AG04449 (cell line): ENCODE measurements at places on chromosomes 6 and 20.

DNA sequence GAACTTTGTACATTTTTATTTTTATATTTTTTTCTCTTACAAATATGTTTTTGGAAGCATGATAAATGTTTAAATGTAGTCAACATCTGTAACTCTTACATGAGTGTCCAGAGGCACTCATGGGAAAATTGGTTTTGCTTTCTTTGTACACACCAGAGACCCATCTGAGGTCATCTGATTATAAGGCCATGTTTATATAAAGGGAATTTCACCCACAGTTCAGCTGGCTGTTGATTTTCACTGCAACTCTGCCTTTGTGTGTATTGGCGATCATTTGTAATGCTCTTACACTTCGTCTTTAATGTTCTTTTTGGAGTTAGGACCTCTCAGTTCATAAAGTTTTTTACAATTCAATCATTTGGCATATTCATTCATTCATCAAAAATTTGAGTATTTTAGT lies 28.1 kb downstream of the RIOK1 start:
- DNase-seq = no peak

DNA sequence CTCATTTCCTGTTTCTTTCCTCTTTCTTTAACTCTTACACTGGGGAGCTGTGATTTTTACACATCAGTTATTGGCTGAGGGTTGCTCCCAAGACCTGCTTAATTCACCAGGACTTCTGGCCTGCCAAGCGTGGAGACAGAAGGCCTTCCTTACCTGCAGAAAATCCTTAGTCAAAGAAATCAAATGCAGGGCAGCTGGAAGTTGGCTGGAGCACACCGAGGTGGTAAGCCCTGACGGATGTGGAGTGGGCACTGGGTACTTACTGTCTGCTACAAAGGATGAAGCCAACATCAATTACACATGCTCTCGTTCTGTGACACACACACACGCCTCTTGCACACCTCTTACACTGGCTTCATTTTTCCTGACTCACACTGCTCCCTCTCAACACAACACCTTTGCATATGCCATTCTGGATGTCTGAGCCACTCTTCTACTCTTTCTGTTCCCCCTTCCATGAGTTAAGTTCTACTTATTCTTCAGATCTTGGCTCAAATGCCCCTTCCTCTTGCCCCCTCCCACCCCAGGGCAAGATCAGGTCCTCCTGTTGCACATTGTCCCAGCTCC lies 61.6 kb downstream of the TTI1 start:
- DNase-seq = no peak

GRCh38 chr6:135534773-135535380 lies 37.3 kb upstream of the AHI1 start:
- no peak for DNase-seq

DNA sequence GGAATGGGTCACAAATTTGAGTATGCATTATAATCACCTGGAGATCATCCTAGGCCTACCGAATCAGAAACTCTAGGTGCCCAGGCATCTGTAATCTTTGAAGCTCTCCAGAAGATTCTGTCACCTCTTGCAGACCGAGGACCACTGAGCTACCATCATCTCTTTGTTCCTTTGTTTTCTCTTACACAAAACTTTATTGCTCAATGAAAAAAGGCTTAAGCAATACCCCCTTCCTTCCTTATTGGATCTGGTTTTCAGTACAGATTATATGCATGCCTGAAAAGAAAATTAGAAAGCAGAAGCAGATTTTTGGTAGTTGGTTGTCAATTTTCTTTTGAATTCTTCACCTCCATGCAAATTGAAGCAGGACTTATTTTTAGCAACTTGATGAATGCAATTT lies 31.3 kb downstream of the STX11 start:
- no peak for DNase-seq

GRCh38 chr6:16660157-16660497 lies 101.1 kb downstream of the ATXN1 start:
- DNase-seq = no peak

DNA sequence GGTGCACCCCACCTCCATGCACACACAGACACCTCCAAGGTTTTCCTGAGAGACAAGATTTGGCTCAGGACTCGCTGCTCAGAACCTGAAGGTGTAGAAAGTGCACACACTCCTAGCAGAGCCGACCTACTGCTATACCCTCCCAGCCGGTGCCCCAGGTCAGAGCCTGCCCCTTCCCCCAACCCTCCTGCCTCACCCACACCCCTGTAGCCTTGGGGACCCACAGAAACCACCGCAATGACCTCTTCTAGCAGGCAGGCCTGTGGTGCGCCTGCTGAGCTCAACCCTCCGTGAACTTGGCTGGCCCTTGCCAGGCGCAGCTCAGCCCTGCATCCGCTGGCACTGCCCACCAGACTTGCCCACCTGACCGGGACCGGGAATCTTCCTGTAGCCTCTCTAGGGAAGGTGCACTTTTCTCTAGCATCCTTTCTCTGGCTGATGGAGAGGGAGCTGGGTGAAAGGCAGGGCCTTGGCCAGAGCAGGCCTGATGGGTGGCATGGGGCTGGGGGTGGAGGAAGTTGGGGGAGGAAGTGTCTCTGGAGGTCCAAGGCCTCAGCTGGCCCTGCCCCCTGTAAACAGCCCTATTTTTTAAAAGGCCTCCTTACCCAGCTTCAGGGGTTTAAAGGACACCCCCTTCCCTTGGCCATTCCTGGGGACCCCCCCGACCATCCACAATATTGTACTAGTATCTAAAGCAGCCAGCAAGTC lies 36.9 kb upstream of the SLCO4A1 start:
- DNase-seq = no peak

DNA sequence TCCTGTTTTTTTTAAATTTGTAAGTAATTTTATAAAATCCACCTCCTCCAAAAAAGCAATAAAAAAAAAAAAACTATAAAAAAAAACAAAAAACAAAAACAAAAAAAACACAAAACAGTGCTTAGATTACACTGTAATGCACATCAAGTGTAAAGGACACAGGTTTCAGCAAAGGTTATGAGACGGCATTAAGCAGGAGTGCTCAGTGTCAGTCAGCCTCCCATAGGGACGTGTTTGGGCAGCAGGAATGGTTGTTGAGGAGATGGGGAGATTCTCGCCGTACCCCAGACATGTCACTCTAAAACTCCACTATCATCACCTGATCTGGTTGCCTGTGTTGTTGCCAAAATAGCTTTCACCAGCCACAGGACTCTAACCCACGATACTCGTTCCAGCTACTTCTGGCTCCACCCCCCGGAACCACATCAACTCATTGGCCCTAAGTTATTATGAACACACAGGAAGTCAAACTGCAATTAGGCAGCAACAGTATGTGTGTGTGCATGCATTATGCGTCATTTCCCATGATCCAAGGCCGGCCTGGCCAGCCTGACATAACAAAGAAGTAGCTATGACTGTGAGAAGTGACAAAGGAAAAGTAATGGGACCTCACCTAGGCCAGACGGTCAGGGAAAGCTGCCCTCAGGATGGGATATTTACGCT lies 28.7 kb downstream of the ECT2L start:
- no peak for DNase-seq

DNA sequence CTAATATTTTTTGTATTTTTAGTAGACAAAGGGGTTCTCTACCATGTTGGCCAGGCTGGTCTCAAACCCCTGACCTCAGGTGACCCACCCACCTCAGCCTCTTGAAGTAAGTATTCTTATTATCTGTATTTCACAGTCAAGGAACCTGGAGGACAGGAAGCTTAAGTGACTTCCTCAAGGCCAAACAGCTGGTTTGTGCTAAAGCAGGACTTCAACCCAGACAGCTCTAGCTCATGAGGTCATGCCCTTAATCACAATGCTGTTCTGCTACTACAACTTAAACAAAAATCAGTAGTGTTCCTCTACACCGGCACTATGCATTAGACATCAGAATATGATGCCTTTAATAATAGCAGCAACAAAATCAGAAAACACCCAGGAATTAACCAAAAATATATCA lies 168.9 kb downstream of the ADGB start:
- no peak for DNase-seq

GRCh38 chr20:16107172-16107870 lies 465.9 kb downstream of the KIF16B start:
- DNase-seq = no peak

- DNase-seq = peak; percentile 94
Measured at GRCh38 chr6:17454316-17455005, 61.1 kb downstream of the CAP2 start.

DNA sequence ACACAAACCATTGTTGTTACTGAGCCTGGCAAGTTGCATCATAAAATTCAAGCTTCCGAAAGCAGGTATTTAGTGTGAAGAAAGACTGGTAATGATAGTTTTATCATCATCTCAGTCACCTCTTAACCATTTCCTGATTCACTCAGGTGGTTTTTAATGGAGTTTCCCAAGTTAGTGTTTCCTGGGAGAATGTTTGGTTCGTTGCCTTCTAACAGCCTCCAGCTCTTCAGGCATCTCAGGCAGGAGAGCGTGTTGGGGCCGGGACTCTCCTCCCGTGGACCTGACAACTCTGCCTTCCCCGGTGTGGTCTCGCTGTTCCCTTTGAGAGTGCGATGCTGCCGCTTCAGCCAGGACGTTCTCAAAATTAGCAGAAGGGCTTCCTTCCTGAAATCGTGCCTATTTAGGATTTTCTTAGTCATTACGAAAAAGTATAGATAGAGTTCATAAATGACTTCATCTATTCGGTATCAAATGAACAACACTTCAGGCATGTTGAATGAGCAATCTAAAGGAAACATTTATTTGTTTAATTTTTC lies 105.0 kb upstream of the QKI start:
- DNase-seq = no peak

DNA sequence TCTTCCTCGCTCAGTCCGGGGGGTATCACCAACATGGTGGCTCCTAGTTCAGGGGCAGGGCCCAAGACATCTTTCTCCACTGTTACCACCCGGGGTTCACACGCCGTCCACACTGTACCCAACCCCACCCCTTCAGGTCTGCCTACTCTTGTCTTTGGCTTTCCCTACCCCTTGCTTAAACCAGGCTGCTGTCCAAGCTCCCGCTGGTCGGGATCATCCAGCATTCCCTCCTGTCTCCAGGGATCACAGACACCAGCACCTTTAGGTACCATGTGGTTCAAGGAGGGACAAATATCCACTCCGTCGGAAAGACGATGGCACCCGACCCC lies 395 bp downstream of the NELFE start:
- no peak for DNase-seq

GRCh38 chr6:106704327-106704726 lies 74.9 kb downstream of the QRSL1 start:
- DNase-seq = no peak

- no peak for DNase-seq
Measured at GRCh38 chr6:102717737-102718456, 1324.4 kb downstream of the GRIK2 start.

GRCh38 chr6:107540465-107540857 lies 50.5 kb downstream of the SOBP start:
- no peak for DNase-seq

GRCh38 chr6:2353412-2354137 lies 108.2 kb upstream of the GMDS start:
- peak; percentile 17 for DNase-seq

DNA sequence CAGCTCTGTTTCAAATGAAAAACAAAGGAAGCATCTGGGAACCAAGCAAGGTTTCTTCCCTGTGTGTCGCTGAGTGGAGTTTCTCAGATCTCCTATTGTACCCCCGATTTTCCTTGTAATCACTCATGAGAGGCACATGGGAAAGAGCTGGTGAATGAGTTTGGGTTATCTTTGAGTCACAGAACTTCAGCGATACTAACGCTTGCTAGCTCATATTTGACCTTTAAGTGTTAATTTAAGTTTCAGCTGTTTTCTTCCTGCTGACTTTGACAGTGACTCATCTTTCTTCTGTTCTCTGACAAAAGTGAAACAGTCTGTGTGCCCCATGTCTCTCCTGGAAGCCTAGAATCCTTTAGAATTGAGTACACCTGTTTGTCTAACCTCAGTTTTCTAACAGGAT lies 261.1 kb upstream of the RGS17 start:
- DNase-seq = no peak

- DNase-seq = peak; percentile 83
Measured at GRCh38 chr6:139753198-139753861, 378.9 kb upstream of the CITED2 start.

DNA sequence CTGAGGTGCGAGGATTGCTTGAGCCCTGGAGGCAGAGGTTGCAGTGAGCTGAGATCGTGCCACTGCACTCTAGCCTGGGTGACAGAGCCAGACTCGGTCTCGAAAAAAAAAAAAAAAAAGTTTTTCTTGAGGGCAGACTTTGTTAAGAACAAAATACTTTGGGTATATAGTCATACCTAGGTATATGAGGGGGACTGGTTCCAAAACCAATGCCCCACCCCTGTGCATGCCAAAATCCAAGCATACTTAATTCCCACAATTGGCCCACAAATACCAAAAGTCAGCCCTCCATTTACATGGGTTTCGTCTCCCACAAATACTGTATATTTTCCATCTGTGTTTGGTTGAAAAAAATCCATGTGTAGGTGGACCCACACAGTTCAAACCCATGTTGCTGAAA lies 119.9 kb downstream of the INSM1 start:
- no peak for DNase-seq

DNA sequence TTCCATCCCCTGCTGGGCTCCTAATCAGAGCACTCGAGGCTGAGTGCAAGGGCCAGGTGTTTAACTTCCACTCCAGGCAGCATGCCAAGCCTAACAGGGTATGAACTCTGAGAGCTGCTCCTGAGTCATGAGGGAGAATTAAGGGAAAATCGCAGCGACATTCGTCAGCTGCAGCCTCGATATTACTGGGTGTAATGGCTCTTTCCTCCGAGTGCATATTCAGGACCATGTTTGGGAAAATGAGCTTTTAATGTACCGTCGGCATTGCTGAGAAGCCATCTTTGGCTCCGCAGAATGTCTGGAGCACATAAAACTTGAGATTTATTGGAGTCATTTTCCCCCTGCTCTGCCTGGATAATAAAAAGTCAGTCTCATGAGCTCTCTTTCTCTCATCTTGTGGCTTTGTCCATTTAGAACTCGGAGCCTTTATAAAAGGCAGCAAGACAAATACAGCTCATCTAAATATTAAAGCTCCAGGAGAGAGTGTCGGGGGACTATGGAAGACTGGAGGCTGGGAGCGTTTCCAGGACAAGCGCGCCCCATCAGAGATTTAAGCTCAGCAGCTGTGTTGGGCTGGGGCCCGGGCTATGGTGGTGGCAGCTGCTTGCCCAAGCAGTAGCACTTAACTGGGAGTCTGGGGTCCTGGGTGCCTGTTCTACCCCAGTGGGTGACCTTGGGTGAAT lies 103.7 kb downstream of the TOX2 start:
- DNase-seq = peak; percentile 56

DNA sequence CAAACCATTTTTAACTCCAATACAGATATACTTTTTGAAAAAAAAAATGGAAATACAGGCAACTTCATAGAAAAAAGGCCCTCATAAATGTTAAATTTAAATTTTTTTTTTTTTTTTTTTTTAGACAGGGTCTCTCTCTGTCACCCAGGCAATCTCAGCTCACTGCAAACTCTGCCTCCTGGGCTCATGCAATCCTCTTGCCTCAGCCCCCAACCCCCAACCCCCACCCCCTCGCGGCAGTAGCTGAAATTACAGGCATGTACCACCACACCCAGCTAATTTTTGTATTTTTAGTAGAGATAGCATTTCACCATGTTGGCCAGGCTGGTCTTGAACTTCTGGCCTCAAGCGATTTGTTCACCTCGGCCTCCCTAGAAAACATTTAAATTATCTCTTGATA lies 12.8 kb upstream of the ULBP3 start:
- no peak for DNase-seq
